CD4-positive, alpha-beta T cell treated with Interferon alpha-2 for 1 hour (primary cell): ENCODE measurements at places on chromosomes 3 and 15.

DNA sequence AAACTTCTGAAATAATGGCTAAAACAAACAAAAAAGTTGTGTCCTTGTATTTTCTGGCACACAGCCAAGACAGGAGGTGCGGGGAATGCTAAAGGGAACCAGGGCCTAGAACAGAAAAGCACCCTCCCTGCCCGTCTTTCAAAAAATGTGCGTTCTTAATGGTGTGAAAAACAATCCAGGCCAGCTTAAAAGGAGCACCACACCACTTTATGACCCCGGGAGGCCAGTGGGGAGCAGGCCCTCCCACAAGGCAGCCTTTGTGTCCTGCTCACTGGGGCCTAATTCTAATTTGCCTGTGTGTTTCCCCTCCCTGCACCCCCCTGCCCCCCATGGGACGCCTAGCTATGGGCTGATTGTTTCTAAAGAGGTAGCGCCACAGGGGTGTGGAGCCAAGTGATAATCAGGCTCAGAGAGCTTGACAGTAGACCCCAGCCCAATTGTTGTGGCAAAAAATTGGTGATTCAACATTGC, 181.4 kb downstream of the GREM1 start:
- DNase-seq: no peak

DNA sequence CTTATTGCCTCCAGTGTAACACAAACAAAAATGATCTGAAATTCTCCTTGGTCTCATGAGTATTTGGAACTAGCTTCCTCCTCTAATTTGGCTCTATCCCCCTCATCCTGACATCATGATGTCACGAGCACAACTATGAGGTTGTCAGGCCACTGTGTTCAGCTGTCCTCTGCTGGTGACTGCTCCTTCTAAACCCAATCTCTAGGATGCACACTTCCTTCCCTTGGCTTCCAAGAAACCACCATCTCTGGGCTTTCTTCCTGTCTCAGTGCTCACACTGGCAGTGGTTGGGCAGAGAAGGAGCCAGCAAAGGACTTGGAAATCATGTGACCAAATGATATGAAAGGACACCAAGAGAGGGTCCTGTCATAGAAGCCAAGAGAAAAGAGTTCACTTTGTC, 30.7 kb upstream of the EIF1B start:
- DNase-seq: no peak

DNA sequence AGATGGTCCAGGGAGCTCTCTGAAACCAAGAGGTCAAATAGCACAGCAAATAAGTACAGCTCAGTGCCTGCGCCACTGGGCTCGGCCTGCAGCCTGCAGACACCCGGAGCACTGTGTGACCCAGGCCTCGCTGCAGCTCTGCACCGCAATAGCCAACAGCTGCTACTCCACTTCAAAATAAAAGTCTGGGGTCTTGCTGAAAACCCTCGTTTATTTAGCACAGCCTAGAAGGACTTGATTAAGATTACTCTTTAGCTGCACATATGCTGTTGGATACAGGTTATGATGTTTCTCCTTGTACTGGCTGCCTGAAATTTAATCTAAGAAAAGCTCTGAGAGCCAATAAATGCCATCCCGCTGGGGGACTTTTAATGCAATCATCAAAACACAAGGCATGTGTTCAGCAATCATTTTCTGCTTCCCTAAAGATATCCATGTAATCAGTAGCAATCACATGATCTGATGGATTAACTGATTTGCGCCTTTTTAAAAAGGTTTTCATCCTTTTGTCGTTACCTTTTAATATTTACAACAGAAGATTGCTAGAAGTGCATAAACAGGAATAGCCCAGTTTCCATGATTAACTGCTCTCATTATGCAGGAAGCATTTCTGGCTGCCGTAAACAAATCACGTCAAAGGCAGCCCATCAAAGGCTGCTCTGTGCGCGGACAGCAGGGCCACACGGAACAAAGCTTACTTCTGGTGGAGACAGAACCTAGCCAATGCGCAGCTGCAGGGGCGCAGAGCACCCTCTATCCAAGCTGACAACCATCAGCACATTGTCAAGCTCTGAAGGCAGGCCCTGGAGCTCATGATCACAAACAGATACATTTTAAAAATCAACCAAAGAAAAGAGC, 58.8 kb downstream of the CLASP2 start:
- peak; percentile 13 for DNase-seq

DNA sequence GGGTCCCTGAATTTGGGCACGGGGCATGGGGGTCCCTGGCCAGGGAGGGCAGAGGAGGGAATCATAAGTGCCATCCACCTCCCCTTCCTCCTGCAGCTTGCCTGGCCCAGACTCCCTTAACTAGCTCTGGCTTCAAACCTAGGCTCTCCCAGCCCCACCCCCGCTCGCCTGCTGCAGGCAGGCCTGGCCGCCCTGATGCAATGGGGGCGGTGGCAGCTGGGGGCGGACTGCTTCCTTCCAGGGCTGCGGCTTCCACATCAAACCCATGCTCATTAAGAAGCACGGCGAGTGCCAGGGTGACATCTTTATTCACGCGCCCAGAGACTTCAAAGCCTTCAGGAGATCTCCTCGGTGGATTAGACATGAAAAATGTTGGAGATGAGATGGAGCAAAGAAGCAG, 123.1 kb downstream of the TPRA1 start:
- no peak for DNase-seq

GRCh38 chr15:63054985-63055384, 12.4 kb downstream of the TPM1 start:
- no peak for DNase-seq

DNA sequence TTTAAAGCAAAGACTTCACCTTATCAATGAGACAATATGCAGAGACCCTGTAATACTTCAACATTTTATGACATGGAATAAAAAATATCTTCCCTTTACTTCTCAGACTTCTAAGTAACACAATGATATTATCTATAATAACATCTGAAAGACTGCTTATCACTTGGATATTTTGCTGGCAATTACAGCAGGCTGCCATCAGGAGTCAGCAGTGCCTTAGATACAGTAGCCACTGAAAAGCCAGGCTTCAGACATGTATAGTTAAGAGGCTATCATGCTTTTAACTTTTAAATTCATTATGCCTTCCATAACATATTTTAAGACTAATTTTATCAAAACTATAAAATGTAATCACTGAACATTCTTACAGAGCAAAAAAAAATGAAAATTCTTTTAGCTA, 227.5 kb downstream of the NEK10 start:
- DNase-seq: no peak

DNA sequence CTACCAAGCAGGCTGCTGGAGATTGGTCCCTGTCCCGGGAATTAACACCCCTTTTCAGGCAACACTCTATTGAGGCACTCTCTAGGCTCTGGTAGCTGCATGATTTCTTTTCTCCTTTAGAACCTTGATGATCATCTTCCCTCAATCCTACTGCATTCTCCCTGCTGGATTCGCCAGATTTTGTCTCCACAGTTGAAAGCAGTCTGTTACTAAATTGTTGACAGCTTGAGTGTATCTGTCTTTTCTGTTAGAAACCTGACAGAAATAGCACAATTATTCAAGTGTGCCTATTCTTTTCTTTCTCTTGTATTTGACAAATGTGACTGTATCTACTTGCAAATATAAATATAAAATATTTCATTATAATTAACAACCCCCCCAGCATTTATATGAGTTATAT, 830.8 kb upstream of the CADM2 start:
- no peak for DNase-seq
